ENCODE measurements at places on chromosomes 12 and 14. TPM values are rescaled to one million over a fixed set of nuclear protein-coding genes. Genes with fewer than 3 reads are reported as not detected.

GRCh38 chr12:11497995-11498394 lies 102.6 kb upstream of the PRB2 start:
- no peaks in the 10 kb centered on the region for H3K36me3 ChIP-seq
- no peak for DNase-seq
- peaks cover 10% of the 10 kb centered on the region for H3K27me3 ChIP-seq

The TMPRSS12 gene
- not detected for total RNA-seq

DNA sequence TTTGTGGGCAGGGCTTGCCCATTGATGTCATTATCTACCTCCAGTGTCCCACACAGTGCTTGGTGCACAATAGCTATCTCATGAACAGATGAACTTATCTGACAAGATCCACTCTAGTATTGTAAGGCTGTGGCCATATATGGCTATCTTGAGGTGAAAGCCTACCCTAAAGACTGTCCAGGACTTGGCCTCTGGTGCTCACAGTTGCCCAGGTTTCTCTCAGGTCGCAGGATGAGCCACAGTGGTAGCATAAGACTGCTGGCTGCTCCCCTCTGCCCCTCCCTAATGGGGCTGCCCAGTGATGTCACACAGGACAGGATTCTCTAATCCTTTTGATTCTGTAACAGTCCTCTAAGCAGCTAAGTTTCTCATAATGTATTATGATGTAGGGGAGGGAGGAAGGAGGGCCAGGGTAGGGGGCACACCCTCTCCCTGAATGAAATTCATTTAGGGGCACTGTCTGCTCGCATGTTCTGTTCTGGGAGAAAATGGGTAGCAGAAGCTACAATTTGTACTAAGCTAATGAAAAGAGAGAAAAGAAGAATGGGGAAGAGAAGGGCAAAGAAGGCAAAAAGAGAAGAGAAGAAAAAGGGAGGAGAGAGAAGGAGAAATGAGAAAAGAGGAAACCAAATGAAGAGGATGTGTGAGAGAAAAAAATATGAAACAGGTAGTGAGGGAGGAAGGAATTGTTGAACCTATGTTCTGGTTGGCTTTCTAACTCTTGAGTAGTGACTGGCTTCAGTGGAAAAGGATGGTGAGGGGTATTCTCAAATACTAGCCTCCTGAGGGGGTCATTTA lies 3.4 kb upstream of the PPM1A start:
- no peaks in the 10 kb centered on the region for H3K27me3 ChIP-seq
- H3K4me3 ChIP-seq = no peak overlapping the region
- no peaks in the 10 kb centered on the region for H3K4me1 ChIP-seq
- no peak for DNase-seq
- no peak overlapping the region for H3K27ac ChIP-seq

- H3K36me3 ChIP-seq = no peaks in the 10 kb centered on the region
- DNase-seq = no peak
- no peak overlapping the region for H3K27ac ChIP-seq
- no peaks in the 10 kb centered on the region for H3K4me1 ChIP-seq
- no peak overlapping the region for H3K4me3 ChIP-seq
Measured at GRCh38 chr12:31478425-31478824, 112.5 kb downstream of the DENND5B start.

DNA sequence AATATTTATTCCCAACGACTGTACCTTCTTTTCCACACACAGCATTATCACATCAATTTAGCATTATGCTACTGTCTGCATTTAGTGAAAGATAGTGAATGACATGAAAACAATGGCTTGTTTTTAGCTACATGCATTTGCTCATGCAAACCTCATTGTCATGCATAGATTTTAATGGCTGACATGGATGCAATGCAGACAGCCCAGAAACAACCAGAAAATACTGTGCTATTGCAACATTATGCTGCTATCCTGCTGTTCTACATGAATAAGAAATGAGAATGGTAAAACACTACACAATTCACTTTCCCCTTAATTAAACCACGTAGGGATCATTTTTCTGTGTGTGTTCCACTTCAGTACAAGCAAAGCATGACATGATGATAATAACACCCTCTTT lies 90.8 kb downstream of the LIN7A start:
- H3K36me3 ChIP-seq = no peaks in the 10 kb centered on the region
- DNase-seq = no peak
- H3K27ac ChIP-seq = no peak overlapping the region
- no peaks in the 10 kb centered on the region for H3K27me3 ChIP-seq

DNA sequence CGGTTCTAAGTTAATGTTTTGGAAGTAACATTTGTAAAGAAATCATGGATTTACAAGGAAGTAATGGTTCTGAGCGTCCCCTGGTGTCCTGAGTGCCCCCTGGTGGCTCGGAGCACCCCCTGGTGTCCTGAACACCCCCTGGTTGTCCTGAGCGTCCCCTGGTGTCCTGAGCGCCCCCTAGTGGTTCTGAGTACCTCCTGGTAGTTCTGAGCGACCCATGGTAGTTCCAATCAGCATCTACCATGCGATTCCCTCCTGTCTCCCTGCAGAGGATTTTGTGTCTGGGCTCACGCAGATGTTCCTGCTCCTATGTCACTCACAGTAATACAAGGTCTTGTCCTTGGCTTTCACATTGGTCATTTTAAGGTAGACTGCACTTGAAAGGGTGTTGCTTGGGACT lies 1352.9 kb downstream of the TMEM121 start:
- DNase-seq = peak; percentile 27
- H3K4me3 ChIP-seq = no peak overlapping the region
- H3K27me3 ChIP-seq = no peaks in the 10 kb centered on the region
- no peaks in the 10 kb centered on the region for H3K36me3 ChIP-seq

DNA sequence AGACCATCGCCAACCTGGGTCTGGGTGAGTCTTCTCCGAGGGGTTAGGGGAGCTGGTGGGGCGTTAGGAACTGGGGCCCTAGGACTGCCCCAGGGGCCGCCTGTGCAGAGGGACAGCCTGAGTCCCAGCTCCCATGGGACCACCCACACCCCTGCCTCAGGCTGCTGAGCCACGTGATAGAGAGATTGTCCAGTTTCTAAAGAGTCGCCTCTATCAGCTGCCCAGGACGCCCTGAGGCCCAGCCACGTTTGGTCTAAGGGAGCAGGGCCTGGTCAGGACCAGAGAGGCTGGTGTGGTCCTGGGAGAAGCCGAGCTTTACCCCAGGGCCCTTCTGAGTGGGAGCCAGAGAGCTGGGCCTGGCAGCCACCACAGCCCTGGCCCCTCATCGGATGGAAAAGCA lies 107.1 kb downstream of the LGMN start:
- H3K27me3 ChIP-seq = no peaks in the 10 kb centered on the region
- no peak overlapping the region for H3K4me3 ChIP-seq
- no peak overlapping the region for H3K27ac ChIP-seq
- no peak for DNase-seq

- H3K4me3 ChIP-seq = no peak overlapping the region
- H3K36me3 ChIP-seq = no peaks in the 10 kb centered on the region
- H3K4me1 ChIP-seq = peaks cover 26% of the 10 kb centered on the region
Measured at GRCh38 chr12:64890873-64891468, 66.5 kb downstream of the TBC1D30 start.

The PTGES3 gene
- total RNA-seq = 89.2 TPM

The HNF1A gene
- not detected for total RNA-seq

DNA sequence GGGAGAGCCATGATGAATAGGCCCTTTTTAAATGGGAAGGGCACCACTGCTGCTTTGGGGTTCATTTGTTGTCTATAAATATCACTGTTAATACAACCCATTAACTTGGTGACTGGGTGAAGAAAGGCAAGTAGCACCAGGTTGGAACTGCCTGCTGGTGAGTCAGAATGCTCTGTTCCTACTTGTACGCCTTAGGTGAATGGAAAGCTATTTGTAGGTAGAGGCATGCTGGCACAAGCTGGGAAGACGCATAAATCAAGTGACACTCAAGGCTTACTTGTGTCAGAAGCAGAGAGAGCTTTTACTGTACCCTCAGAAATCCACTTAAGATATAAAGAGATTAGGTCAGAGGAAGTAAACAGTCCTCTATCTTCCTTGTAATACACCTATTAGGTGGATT lies 142.5 kb downstream of the TMX1 start:
- H3K4me3 ChIP-seq = no peak overlapping the region
- no peak for DNase-seq
- H3K27ac ChIP-seq = no peak overlapping the region
- no peaks in the 10 kb centered on the region for H3K36me3 ChIP-seq

DNA sequence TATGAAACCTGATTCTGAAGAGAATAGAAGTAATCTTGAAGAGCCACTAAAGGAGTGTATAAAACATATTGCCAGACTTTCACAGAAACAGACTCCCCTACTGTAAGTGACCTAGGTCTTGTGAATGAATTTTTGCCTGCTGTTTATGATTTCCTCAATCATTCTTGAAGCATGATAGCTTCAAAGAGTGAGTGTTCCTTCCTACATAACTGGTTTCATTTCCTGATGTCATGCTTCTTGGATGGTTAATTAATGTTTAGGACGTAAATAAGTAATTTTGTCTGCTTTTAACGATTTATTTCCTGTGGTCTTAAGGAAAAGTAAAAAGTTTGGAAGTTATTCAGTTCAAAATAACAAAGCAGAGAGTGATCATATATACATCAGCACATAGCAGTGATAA lies 129.8 kb downstream of the PIK3C2G start:
- H3K27me3 ChIP-seq = no peaks in the 10 kb centered on the region
- H3K4me1 ChIP-seq = peaks cover 5% of the 10 kb centered on the region
- H3K27ac ChIP-seq = no peak overlapping the region
- H3K4me3 ChIP-seq = no peak overlapping the region
- DNase-seq = no peak
- H3K36me3 ChIP-seq = no peaks in the 10 kb centered on the region

The TAS2R9 gene
- not detected for total RNA-seq

DNA sequence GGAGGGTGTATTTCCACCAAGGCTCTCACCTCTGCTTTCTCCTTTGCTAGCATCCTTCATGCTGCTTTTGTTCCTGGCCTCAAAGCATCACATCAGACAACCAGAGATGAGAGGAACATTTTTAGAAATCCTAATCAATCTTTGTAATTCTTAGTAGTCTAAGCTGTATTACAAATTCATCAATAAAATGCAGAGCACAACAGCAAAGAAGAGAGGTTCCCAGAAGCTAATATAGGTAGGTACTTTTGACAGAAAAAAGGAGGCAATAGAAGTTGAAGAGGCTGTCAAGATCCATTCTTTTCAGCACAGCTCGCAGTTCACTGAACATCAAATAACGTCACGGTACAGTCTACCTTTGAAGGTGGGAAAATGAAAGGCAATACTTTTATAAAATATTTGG lies 265.2 kb upstream of the SYT1 start:
- H3K4me3 ChIP-seq = no peak overlapping the region
- H3K36me3 ChIP-seq = no peaks in the 10 kb centered on the region
- H3K4me1 ChIP-seq = no peaks in the 10 kb centered on the region

- no peak overlapping the region for H3K27ac ChIP-seq
- H3K4me3 ChIP-seq = no peak overlapping the region
- H3K27me3 ChIP-seq = no peaks in the 10 kb centered on the region
- no peaks in the 10 kb centered on the region for H3K4me1 ChIP-seq
- H3K36me3 ChIP-seq = no peaks in the 10 kb centered on the region
Measured at GRCh38 chr12:55675666-55676065, 32.0 kb downstream of the ITGA7 start.

The GNG2 gene
- total RNA-seq = 14.7 TPM

DNA sequence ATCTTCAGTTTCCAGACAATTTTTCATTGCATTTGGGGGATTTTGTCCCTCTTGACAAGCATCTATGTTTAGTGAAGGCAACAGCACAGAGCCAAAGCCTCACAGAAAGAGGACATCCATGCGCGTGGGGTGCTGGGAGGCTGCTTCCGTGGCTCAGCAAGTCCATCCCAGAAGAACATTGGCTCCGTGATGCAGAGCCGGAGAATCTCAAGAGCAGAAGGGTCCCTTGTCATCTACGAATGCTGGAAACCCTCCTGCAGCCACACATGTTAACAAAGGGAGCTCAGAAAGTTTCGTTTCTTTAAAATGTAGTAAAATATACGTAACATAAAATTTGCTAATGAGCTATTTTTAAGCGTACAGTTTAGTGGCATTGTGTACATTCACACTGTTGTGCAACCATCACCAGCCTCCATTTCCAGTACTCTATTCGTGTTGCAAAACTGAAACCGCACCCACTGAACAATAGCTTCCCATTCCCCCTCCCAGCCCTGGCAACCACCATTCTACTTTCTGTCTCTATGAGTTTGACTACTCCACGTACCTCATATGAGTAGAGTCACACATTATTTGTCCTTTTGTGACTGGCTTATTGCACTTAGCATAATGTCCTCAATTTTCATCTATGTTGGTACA lies 185.9 kb downstream of the TTC7B start:
- 0 out of 2 replicates have a peak, but pooled peaks cover 3% of the 10 kb centered on the region for H3K4me1 ChIP-seq
- no peak overlapping the region for H3K4me3 ChIP-seq
- H3K27me3 ChIP-seq = no peaks in the 10 kb centered on the region
- no peak overlapping the region for H3K27ac ChIP-seq

DNA sequence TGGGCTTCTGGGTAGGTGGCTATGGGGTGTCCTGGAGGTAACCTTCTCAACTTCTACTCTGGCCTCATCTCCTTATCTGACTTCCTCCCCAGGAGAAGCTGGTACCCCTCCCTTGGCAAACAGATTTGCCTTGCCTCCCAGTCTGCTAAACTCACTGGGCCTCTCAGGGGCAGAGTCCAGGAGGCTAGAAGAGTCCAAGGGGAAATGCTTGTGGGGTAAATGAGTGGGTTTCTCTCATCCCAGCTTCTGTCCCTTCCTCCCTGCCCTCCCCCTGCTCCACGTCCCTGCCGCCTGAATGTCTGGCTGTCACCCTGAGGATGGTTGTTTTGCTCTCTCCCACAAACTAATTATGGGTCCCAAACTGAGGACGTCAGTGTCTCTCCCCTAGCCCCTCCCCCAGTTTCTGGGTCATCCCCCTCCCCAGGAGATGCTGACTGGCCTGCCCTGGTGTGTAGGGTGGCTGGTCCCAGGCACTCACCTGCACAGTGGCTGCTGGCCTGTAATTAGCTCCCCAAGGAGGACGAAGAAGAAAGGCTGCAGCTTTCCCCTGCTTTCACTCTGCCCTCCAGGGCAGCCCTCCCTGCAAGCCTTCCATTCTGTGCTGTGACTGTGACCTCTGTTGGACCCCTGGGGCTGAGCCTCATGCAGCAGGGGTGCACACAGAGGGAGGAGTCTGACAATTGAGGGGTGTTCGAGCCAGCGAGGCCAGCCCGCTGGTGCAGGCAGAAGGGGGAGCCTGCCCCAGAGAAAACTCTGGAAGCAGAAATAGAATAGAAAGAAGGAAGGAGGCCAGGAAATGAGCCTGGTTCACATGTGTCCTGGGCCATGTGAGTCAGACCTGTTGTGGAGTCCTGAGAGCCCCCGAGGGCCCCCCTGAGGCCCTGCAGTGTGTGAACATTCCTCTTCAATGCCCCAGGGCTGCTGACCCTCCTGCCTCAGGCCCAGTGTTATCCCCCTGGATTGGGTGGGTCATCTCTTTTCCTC lies at the start of gene LRP1-AS:
TSS of gene LRP1-AS (minus strand) at position 659 of the 984 bp plus-strand sequence.
- H3K4me3 ChIP-seq = peak within 1 kb of the TSS; percentile 21
- peaks cover 75% of the 10 kb centered on the region for H3K4me1 ChIP-seq
- H3K27ac ChIP-seq = peak within 1 kb of the TSS; percentile 98
- H3K27me3 ChIP-seq = no peaks in the 10 kb centered on the region
- peaks cover 64% of the 10 kb centered on the region for H3K36me3 ChIP-seq
